Pulmonary artery endothelial cell (primary cell): ENCODE measurements at places on chromosomes 7 and 10. TPM values are rescaled to one million over a fixed set of nuclear protein-coding genes. Genes with fewer than 3 reads are reported as not detected.

The NODAL gene
- not detected in 2 replicates for total RNA-seq

The CPED1 gene
- 1.5 and 1.7 TPM in 2 replicates for total RNA-seq

The VGF gene
- 0.07 TPM in 1 of 2 replicates, not detected in the other for total RNA-seq

The MRPL43 gene
- 53.4 and 69.3 TPM in 2 replicates for total RNA-seq

The C10orf143 gene
- total RNA-seq, result 0.14 and 0.33 TPM in 2 replicates

The UCMA gene
- not detected in 2 replicates for total RNA-seq

The PDK4 gene
- total RNA-seq, result 5.9 and 13.2 TPM in 2 replicates

The PARD3 gene
- total RNA-seq, result 34.8 and 54.8 TPM in 2 replicates

The NME8 gene
- not detected in 2 replicates for total RNA-seq

The SLC18A3 gene
- total RNA-seq, result not detected in 2 replicates

The LRRC18 gene
- total RNA-seq, result not detected in 2 replicates

The SERPINE1 gene
- 2,165 and 2,466 TPM in 2 replicates for total RNA-seq

The MYL10 gene
- total RNA-seq, result not detected in 2 replicates

The BMPR1A gene
- total RNA-seq, result 1.4 and 3.0 TPM in 2 replicates

The PAX4 gene
- total RNA-seq, result not detected in 2 replicates

The NRG3 gene
- 0.04 and 0.33 TPM in 2 replicates for total RNA-seq

The GNB2 gene
- 90.3 and 115 TPM in 2 replicates for total RNA-seq

The WDFY4 gene
- 7.1 and 19.1 TPM in 2 replicates for total RNA-seq

The GJD4 gene
- total RNA-seq, result not detected in 2 replicates

The SLC39A12 gene
- total RNA-seq, result not detected in 2 replicates

The PRTFDC1 gene
- 6.7 and 22.5 TPM in 2 replicates for total RNA-seq

The ADAMTS14 gene
- total RNA-seq, result under 0.01 TPM in 1 of 2 replicates, not detected in the other

The CDC14C gene
- total RNA-seq, result not detected in 2 replicates

The MLLT10 gene
- total RNA-seq, result 36.9 and 47.3 TPM in 2 replicates

The COL1A2 gene
- 13.6 and 19.1 TPM in 2 replicates for total RNA-seq

The ELN gene
- 0.20 and 0.21 TPM in 2 replicates for total RNA-seq

The CYP2E1 gene
- total RNA-seq, result 0.13 TPM in 1 of 2 replicates, not detected in the other

The LRRN3 gene
- 0.04 TPM in 1 of 2 replicates, not detected in the other for total RNA-seq

The PROSER2 gene
- total RNA-seq, result 6.5 and 6.8 TPM in 2 replicates

The FASTK gene
- total RNA-seq, result 67.0 and 75.0 TPM in 2 replicates

The MOGAT3 gene
- total RNA-seq, result not detected in 2 replicates

The MRLN gene
- total RNA-seq, result not detected in 2 replicates

The GRB10 gene
- 91.1 and 93.7 TPM in 2 replicates for total RNA-seq

The TTYH3 gene
- total RNA-seq, result 48.3 and 54.7 TPM in 2 replicates

The CALHM1 gene
- total RNA-seq, result not detected in 2 replicates

The SOSTDC1 gene
- total RNA-seq, result not detected in 2 replicates

The ANXA8L1 gene
- 0.04 TPM in 1 of 2 replicates, not detected in the other for total RNA-seq

The EMX2 gene
- total RNA-seq, result not detected in 2 replicates

The CLDN3 gene
- total RNA-seq, result 0.07 TPM in 1 of 2 replicates, not detected in the other

The MRPS24 gene
- 64.0 and 87.2 TPM in 2 replicates for total RNA-seq

The FAM25C gene
- not detected in 2 replicates for total RNA-seq

The CCL26 gene
- total RNA-seq, result not detected in 2 replicates

The POT1 gene
- total RNA-seq, result 37.2 and 42.7 TPM in 2 replicates

The EEPD1 gene
- total RNA-seq, result 0.28 and 0.33 TPM in 2 replicates

The LRRC17 gene
- total RNA-seq, result 12.7 and 24.5 TPM in 2 replicates

The EEF1AKMT2 gene
- 22.2 and 28.3 TPM in 2 replicates for total RNA-seq

The CYP17A1 gene
- not detected in 2 replicates for total RNA-seq

The TAC1 gene
- total RNA-seq, result not detected in 2 replicates
